ENCODE measurements at places on chromosomes 13 and 19.

DNA sequence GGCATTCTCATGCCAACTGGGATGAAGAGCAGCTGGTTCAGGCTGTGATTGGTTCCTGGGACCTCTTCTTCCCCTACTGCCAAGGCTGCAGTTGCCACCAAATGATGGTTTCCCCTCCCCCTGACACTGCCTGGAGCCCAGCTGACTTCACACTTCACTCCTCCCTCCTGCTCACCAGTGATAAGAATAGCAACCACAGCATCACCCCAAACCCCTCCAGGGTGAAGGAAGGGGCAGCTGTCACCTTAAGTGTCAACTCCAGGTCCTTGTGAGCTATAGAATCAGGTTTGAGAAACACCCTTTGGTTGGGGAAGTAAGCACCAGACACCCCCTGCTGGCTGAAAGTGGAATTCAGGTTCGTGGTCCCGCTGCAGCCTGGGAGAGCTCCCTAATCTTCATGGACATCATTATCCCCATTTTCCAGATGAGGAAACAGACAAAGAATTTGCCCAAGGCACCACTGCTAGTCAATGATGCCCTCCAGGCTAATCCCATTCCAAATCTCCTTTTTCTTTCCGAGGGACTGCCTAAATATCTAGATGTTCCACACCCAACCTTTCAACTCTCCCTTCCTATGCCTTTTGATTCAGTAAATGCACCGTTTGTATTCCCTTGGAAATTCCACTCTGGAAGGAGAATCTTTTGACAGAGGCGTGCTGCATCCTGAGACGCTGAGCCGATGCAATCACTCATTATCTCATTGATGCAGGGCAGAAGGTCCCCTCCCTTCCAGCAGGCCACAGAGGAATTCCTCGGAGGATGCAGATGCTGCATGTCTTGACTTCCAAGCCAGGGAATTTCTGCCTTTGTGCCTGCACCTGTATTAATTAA, 50.6 kb upstream of the UQCRFS1 start:
- DNase-seq = peak; percentile 56

GRCh38 chr13:87147076-87147475, 524.1 kb upstream of the SLITRK5 start:
- DNase-seq = no peak

GRCh38 chr13:28318496-28318895, 176.4 kb downstream of the FLT1 start:
- no peak for DNase-seq

- DNase-seq = no peak
Observed at GRCh38 chr19:41862445-41862986, 2.5 kb downstream of the RPS19 start.

DNA sequence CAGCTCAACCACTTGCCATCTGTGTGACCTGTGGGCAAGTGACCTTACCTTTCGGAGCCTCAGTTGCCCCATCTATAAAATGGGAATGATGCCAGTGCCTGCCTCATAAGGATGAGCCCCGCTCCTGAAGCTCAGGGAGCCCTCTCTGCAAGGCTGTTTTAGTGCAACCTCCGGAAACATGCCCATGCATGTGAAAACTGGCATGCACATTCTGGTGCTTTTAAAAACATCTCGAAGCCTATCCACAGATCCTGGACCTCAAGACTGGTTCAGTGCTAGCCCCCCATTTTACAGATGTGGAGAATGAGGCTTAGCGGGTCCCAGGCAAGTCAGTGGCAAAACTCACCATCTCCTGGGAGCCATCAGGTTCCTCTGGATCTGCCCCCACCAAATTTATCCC, 5.6 kb downstream of the CADM4 start:
- no peak for DNase-seq

GRCh38 chr13:74644229-74644628, 510.0 kb upstream of the KLF12 start:
- DNase-seq = no peak

DNA sequence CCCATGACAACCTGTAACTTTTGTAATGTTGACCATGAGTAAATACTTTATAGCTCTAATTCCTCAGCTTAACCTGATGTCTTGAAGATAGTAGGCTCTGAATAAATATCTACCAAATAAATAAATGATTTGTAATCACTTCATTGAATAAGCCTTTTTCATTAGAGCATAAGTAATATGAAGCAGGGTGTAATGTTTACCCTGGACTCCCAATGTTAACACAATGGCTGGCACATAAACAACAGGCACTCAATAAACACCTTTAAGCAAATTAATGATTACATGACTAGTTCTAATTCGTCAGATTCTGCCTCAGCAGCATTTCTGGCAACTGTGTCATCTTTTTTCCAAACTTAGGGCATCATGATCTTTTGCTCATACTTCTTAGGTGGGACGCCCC, 396.3 kb downstream of the LIG4 start:
- no peak for DNase-seq

DNA sequence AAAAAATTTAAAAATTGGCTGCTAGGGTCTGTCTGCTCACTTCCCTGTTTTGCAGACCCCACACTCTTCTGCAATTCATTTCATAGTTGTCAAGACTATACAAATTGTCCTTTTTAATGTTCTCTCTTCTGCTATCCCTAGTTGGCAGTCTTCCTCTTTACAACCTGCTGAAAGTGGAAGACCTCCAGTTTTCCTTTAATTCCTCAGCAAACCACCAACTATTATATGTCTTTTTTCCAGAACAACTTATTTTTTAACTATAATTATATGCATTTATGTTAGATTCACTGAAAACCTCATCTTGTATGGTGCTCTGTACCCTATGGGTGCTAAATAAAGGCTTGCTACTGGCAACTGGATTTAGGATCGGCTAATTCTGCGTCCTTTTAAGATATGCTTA, 1.1 kb upstream of the PHF11 start:
- peak; percentile 5 for DNase-seq

GRCh38 chr19:19416280-19416679, 10.8 kb downstream of the GATAD2A start:
- DNase-seq = no peak

- DNase-seq = no peak
Observed at GRCh38 chr19:8243146-8243545, 34.0 kb downstream of the CERS4 start.

DNA sequence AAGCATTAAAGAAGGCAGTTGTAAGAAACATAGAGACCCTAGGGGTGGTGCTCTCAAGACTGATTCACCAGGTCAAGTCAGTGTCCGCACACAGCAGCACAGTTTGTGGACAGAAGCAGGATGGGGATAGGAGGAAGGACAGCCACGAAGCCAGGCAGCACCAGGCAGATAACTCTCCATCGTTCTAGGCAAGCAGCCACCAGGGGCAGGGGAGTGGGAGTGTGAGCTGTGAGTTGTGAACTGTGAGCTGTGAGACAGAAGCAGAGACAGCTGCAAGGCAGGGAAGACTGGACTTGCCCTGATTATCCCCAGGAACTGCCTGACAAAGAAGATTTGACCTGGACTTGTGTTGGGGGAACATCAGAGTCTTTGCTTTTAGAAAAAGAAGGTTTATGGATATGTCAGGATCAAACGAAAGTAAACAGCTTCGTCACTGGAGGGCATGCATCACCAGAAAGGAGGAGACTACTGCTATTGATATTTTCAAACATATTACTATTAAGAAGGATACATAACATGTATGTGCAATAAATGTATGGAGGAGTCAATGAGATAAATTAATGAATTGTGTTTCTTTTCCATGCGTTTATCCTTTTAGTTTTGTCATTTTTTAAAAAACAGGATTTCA, 286.1 kb downstream of the IRS2 start:
- DNase-seq = no peak

DNA sequence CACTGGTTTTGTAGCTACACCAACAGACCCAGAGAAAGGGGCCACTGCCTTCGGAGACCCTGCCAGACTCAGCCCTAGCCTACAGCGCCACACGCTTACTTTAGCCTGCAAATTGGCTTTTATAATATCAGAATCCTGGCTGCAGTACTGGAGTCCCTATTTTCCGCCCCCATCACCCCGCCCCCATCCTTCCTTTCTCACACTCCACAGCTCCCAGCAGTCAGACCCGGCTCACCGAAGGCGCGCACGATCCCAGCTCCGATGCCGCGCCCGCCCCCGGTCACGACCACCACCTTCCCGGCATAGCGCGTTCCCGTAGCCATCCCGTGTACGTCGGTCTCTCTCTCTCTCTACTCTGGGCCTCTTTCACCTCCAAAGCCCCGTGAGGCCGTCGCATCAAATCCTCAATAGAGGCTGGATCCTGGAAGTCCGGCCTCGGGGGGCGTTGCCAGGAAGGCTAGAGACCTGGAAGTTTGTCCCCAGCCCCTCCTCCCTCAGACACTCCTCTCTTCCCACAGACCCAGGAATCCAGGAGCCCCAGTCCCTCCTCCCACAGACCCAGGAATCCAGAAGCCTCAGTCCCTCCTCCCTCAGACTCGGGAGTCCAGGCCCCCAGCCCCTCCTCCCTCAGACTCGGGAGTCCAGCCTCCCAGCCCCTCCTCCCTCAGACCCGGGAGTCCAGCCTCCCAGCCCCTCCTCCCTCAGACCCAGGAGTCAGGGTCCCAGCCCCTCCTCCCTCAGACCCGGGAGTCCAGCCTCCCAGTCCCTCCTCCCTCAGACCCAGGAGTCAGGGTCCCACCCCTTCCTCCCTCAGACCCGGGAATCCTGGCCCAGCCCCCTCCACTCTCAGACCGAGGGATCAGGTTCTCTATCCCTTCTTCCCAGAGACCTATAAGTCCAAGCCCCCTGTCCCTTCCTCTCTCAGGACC, at the start of gene HSD17B14:
HSD17B14 (minus strand) TSS at position 403 of the 929 bp plus-strand sequence; CDS start at position 323, 80 bp downstream.
- peak; percentile 72 for DNase-seq

DNA sequence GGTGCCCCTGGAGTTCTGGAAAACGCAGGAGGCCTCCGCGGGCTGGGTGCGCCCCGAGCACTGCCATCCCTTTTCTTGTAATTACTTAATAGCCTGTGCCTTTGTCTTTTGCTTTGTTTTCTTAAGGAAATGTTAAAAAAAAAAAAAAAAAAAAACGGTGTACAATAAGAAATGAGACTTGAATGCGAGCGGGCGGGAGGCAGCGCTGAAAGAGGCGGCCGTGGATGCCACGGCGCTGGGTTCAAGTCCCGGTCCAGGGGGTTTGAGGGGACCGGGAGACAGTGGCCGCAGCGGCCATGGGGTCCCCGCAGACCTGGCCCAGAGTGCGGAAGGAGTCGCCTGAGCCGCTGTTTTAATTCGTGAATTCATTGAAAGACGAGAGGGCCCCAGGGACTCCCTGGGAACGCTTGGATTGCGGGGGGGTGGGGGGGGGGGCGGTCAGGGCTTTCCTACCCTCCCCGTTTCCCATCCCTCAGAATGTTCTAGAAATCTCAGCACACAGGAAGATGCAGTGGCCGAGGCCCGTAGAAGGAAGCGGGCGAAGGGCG, 349.2 kb upstream of the ARGLU1 start:
- DNase-seq = peak; percentile 9

GRCh38 chr13:21594715-21595545, 9.0 kb downstream of the MICU2 start:
- DNase-seq = no peak

DNA sequence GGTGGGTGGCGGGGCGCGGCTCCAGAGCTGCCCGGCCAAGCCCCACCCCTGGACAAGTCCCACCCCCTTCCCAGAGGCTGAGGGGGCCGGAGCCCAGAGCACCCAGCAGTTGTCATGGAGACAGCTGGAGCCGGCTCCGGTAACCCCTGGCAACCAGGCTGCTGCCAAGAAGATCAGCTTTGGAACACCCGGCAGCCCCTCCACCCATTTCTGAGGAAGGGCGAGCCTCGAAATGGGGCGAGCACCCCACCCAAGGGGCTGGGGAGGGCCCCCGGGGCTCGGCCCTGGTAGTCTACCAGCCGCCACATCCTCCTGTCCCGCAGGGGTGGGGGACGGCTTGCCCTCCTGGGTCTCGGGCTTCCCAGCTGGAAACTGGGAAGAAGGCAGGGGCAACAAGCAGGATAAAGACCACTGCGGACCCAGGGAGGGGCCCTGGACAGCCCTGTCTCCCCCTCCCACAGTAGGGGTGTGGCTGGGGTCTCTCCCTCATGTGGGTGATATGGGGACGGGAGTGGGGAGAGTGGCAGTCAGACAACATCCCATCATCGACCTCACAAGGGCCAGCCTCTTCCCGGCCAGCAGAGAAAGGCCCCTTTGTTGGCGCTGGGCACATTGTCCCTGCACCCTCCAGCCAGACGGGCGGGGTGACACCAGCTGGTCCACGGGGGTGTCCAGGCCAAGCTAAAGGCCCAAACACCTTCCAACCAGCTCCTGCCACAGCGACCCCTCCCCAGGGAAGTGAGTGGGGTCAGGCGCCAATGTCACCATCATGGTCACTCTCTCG, 1.5 kb downstream of the CERS1 start:
- no peak for DNase-seq

DNA sequence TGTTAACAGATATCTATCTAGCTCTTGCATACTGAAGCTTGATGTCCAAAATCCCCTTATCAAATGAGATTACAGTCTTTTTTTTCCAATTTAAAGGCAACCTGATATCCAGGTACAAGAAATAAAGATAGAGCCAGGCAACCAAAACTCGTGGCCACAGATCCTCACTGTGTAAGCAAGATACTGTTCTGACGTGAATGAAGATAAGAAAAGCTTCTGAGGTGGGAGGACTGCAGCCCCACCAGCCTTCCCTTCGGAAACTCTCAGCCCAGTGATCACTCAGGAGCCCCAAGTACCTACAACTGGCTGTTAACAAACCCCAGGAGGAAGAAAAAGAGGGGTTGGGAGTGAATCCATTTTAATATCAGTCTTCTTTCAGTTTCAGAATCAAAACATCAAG, 191.6 kb downstream of the EFNB2 start:
- peak; percentile 55 for DNase-seq

GRCh38 chr19:55250262-55251036, 8.4 kb downstream of the PPP6R1 start:
- DNase-seq = no peak

GRCh38 chr19:12759686-12760085, 8.1 kb downstream of the BEST2 start:
- no peak for DNase-seq

DNA sequence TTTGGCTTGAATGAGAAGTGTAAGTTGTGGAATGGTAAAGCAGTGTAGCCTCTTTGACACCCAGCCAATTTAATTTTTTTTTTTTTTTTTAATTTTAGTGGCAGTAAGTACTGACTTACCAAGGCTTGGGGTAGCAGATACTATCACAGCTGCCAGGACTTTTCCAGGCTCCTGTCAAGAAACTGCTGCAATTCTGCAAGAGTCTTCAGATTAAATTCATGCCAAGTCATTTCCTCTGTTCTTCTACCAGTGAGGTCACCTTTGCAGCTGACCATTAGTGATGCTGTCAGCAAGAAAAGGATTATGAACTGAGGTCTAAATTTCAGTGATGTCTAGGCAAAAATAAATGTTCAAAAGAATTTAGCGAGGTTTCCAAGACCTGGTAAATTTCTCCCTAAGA, 91.2 kb downstream of the GGACT start:
- no peak for DNase-seq

GRCh38 chr19:41225238-41226052, 6.4 kb downstream of the AXL start:
- peak; percentile 80 for DNase-seq

GRCh38 chr19:55086730-55087541, 11.3 kb downstream of the EPS8L1 start:
- peak; percentile 88 for DNase-seq

GRCh38 chr13:46660416-46660815, 107.4 kb downstream of the LRCH1 start:
- no peak for DNase-seq
